Hematopoietic multipotent progenitor cell treated with erythropoietin and hydrocortisone succinate and interleukin-3 and kit ligand, for 6 days (in vitro differentiated cells): ENCODE measurements at places on chromosomes 3 and 15.

- no peak for DNase-seq
Observed at GRCh38 chr3:183087184-183087583, 12.1 kb downstream of the MCCC1 start.

DNA sequence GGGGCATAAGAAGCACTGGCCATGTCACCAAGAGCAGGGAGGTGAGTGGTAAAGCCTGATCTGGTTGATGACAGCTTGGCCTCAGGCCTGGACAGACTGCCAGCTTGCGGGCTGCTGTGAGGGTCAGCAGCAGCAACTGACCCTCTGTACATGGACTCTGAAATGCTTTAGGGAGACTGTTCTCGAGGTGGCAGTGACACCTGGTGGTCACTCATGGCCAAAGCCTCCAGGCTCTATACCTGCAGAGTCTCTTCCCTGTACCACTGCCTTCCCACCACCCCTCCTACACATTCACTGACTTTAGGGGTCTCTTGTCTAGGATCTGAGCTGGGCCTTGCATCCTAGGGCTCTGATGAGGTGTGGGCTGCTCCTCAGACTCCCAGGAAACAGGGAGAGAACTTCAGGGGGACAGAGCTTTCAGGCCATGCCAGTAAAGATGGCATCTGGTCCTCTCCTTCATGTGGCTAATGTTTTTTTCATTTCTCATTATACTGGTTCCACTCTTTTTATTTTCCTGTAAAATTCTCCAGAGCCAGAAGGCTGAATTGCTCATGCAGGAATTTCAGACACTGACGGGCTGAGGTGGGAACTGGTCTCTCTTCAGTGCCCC lies 17.2 kb upstream of the TIMP4 start:
- peak; percentile 65 for DNase-seq

GRCh38 chr15:73560501-73561117 lies 72.6 kb downstream of the NPTN start:
- DNase-seq: peak; percentile 88

- DNase-seq: no peak
Observed at GRCh38 chr15:62873203-62873602, 169.3 kb upstream of the TPM1 start.

DNA sequence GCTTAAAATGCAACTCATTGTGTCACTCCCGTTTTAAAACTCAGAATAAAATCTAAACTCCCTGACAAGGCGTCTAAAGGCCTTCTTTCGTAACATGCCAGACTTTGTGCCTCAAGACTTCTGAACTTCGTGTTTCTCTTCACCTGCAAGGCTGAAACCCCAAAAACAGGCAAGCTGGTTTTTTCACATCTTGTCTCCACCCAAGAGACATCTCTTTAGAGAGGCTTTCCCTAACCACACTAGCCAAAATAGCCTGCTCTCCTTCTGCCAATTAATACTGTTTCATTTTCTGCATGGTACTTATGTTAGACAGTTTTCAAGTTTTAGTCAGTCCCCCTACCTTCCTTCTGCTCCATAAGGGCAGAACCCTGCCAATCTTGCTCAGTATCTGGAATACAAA lies 41.6 kb downstream of the RAF1 start:
- DNase-seq: peak; percentile 21

- DNase-seq: no peak
Observed at GRCh38 chr3:133763797-133764683, 17.8 kb downstream of the TF start.

DNA sequence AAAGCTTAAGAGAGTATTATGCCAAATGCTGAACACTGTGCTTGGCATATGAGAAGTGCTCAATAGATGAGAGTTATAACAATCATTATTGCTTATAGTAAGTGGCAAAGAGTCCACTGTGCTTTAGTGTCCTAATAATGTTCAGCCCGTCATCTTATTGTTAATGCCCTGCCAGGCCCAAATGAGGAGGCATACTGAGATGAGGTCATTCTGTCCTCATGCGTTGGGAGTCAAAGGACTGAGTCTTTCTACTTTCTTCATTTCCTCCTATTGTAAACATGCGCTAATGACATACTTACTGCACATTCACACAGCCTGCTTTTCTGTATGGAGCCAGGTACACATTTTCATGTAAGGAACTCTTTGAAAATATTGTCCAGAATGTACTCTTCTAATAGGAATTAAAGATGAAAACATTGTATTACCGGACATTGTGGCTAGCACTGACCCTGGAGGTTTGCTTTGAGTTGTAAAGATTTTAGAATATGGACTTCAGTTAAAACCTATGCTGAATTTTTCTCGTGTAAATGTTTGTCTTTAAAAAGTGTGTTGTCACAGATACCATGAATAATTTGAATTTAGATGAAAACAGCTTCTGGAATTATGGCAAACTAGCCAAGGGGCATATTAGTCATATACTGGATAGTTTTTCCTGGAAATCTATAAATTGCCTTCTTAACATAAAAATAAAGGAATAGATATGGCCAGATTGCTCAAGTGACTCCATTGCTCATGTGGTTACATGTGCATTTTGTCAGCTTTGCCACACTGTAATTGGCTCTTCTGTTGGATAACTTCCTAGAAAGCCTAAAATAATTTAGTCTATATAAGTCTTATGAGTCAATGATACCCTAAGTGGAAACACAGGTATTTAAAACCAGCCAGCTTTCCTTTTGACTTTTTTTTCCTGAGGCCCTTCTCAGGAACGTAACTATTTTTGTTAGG lies 38.3 kb downstream of the KBTBD12 start:
- no peak for DNase-seq

DNA sequence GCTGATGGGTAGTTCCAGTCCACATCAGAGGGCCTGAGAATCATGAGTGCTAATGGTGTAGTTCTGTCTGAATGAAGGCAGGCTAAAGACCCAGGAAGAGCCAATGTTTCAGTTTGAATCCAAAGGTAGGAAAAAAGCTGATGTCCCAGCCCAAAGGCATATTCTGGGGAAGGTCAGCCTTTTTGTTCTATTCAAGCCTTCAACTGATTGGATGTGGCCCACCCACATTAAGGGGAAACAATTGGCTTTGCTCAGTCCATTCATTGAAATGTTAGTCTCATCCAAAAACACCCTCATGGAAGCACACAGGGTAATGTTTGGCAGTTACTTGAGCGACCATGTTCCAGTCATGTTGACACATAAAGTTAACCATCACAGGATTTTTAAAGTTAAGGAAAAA lies 25.9 kb downstream of the EPHB1 start:
- DNase-seq: no peak

DNA sequence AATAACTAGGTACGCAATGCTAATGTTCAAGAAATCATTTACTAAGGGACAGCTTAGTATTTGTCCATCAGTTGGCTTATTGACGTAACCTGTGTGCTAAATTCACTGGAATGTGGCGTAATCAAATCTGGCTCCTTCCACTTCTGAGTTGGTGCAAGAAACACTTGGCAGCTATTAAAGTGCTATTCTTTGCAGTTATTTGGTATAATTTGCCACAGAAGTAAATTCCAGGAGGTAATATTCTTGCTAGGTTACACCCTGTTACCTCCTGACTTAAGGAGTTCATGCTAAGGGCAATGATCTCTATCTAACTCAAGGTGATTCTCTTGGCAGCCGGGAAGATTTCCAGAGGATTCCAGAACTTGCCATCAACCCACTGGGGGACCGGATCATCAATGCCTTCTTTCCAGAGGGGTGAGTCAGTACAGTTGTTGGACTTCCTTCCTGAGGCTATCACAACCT lies 25.5 kb downstream of the CHP1 start:
- no peak for DNase-seq

DNA sequence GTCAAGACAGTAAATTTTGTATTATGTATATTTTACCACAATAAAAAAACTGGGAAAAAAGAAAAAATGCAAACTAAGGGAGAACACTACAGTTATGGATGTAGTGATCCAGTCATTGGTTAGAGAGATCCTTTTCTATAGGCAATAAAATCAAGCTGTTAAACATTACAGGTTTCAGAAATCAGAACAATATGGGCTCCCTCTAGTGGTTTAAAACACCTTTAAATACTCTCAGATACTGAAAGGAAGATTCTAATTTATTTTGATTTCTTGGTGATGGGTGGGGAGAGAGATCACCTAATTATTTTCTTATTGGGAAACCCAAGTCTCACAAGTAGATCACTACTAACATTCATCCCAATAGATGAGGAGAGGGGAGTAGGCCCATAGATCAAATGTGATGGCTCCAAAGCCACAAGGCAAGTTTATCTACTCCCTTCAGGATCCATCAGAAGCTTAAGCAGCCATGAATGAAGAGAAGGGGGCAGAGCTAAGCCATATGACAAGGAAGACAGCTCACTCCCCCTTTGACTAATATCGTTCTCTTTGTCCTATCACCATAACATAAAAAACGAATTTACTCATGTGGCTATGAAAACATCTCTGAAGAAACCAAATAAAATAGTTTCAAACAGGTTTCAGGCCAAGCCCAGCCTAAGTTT lies 118.6 kb downstream of the ANO10 start:
- DNase-seq: peak; percentile 74

- DNase-seq: no peak
Observed at GRCh38 chr15:91609231-91609630, 244.3 kb upstream of the SLCO3A1 start.
